ENCODE measurements at places on chromosomes 1 and 21. TPM values are rescaled to one million over a fixed set of nuclear protein-coding genes. Genes with fewer than 3 reads are reported as not detected.

- DNase-seq: no peak
These were observed 1.4 kb downstream of the USP25 start for GRCh38 chr21:15731243-15731613.

DNA sequence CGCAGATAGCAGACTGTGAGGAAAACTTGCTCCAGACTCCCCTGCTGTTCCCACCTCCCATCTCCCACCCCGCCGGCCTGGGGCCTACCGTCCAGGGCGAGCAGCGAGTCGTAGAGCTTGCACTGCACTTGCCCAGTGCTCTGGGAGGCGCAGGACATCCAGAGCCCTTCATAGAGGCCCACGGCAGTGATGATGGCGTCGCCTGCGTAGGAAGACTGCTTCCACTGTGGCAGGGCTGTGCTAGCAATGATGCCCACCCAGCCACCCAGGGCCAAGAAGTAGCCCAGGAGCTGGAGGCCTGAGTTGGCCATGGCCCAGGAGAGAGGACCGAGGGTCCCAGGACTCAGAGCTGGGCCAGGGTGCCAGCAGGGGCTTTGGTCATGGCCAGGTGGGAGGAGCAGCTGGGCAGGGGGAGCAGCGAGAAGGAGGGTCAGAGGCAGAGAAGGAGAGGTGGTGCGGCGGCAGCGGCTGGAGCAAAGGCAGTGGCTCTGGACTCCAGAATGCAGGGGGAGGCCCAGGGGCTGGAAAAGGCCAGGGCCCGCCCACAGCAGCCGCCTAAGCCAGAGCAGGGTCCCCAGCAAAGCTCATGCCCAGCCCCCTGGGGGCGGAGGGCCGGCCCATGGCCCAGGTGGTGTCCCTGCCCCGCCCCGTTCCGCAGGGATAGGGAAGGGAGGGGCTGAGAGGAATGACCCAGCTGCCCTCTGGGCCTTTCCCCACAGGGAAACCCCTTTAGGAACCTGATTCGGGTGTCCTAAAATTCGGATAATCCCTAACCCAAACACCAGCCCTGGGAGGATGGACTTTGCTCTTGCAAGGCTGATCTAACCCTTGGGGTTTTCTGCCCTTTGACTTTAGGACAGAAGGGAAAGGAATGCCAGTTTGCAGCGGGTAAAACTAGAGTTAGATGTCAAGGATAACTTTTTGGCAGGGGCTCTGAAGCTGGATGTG, at the start of gene CLDN19:
Gene CLDN19, minus strand, starts transcription at position 484 of the 948 bp plus-strand sequence. Its CDS starts 173 bp downstream, at position 311.
- no peak for DNase-seq

DNA sequence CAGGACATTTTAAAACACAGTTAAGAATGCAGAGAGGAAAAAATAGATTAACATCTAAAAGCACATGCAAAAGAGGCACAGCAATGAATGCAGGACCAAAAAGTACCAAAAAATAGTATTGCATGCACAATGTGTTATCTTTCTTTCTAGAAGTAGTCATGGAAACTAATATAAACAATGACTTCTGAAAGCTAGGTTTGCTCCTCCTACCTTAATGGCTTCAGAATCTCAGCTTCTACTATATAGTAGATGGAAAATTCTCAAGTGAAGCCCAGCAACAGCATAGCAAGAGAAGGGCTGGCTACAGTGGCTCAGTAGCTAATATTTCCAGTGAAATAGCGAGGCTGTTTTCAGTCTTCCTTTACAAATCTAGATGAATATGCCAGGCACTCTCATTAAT, 125.1 kb downstream of the CRB1 start:
- DNase-seq: no peak

SELE gene
- total RNA-seq: not detected

- DNase-seq: no peak
These were observed 188.9 kb downstream of the NRIP1 start for GRCh38 chr21:14875704-14876523.

KMO gene
- not detected for total RNA-seq

GRCh38 chr1:22868331-22868730, 104.3 kb downstream of the LACTBL1 start:
- DNase-seq: no peak

DNA sequence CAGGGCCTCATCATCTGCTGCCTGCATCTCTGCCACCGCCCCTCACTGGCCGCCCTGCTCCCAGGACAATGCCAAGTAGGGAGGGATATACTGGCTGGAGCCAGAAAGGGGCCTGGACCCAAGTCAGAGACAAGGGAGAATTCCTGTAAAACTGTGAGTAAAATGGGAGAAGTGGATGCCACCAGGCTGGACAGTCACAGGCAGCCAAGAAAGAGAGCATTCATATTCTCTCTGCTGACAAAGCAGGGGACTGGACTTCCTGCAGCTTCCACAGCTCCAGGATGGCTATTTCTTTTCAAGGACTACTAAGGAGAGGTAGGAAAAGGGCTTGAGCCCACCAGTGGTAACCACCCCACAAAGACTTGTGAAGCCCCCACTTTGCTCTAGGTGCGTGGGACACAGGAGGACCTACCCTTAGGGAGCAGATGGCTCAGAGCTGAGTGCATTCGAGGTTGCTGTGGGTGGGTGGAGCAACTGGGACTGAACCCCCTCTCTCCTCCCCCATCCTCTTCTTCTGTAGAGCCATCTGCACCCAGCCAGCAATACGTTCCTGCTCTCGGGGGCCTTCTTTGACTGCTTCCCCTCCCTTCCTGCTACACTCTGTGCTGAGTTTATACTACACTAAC, 57.5 kb downstream of the GLIS1 start:
- DNase-seq: no peak

CELA3A gene
- not detected for total RNA-seq

DNA sequence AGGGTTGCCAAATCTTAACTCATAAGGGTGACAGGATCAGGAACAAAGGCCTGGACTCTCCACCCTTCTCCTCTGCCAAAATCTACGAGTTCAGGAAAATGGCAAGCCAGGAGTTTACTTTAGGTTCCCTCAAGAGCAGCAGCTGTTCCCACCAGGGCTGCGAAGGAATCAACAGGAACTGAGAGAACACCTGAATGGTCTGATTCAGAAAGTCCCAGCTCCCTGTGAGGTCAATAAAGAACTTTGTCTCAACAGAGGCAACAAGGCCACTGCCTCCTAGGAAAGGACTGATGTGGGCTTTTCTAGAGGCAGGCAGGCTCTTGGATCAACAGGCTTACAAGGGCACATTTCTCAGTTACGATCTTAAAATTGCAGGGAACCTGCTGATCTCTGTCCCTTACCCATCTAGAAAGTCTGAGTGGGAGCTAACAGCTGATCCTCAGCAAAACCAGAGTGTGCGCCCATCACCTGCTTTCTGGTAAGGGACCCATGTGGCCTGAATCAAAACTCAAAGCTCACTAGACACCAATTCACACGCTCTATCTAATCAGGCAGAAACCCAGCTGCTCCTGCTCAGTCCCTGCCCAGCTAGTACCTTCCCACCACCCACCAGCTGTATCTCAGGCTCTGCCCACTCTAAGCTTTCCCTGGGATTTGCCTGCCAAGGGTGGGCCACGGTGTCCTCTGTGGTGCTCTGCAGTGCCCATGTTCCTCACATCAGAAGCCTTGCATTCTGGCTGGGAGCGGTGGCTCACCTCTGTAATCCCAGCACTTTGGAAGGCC, 83.1 kb downstream of the CAPZB start:
- DNase-seq: no peak

DNA sequence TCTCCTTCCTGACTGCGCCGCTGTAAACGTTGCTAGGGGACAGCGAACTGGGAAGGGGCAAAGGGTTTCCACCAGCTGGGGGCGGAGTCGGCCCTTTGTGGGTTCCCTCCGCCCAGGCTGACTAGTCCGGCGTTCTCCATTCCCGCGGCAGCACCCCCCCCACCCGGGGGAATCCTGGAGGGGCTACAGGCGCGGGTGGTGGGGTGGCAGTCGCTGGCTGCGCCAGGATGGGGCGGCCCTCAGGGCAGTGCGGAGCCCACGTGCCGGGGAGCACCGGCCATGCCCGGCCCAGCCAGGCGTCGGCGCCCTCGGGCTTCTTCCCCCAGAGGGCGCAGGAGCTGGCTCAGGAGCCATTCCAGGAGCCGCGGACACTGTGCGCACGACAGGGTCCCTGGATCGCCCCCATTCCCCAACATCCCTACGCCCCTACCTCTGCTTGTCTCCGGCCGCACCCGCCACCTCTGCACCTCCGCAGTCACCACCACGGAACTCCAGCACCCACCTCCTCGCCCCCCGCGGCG, 476 bp downstream of the BATF3 start:
- peak; percentile 75 for DNase-seq

LCE1A gene
- not detected for total RNA-seq

DNA sequence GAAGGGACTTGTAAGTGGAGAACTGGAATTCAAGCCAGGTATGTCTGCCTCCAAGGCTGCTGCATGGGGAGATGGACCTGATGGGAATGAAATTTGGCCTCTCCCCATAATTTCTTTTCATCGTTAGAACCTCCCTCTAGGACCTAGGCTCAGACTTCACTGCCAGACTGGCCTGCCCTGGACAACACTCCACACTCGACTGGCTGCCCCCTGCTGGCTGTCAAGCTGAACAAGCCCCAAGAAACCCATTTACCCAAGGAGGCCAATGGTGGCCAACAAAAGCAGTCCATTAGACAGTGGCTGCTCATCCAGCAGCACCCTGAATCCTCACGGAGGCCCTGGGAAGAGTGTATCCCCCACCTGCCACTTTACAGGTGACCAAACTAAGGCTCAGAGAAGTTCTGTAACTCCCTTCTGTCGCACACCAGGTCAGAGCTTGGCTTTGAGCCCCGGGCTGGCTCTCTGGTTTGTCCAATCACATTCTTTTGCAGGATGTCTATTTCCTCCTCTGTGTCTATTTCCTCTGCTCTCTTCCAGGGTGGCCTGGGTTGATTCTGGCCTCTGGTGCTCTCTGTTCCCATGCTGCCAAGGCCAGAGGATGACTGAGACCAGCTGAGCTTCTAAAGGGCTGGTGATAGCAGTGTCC, 3.8 kb downstream of the RNF186 start:
- DNase-seq: peak; percentile 68

- no peak for DNase-seq
These were observed 1093.1 kb downstream of the MRPL39 start for GRCh38 chr21:24514081-24514733.

HSPB7 gene
- not detected for total RNA-seq

- peak; percentile 1 for DNase-seq
These were observed 11.1 kb downstream of the PRXL2B start for GRCh38 chr1:2597441-2598328.

AJAP1 gene
- 0.65 TPM for total RNA-seq

BSND gene
- not detected for total RNA-seq

GRCh38 chr1:14672005-14672404, 73.5 kb downstream of the KAZN start:
- no peak for DNase-seq

GRCh38 chr21:27326301-27326700, 359.4 kb upstream of the ADAMTS5 start:
- no peak for DNase-seq

TTC34 gene
- 0.81 TPM for total RNA-seq

- DNase-seq: no peak
These were observed 13.2 kb upstream of the BEND5 start for GRCh38 chr1:48789903-48790302.

GRCh38 chr1:231702331-231702730, 75.7 kb downstream of the DISC1 start:
- DNase-seq: no peak

DNA sequence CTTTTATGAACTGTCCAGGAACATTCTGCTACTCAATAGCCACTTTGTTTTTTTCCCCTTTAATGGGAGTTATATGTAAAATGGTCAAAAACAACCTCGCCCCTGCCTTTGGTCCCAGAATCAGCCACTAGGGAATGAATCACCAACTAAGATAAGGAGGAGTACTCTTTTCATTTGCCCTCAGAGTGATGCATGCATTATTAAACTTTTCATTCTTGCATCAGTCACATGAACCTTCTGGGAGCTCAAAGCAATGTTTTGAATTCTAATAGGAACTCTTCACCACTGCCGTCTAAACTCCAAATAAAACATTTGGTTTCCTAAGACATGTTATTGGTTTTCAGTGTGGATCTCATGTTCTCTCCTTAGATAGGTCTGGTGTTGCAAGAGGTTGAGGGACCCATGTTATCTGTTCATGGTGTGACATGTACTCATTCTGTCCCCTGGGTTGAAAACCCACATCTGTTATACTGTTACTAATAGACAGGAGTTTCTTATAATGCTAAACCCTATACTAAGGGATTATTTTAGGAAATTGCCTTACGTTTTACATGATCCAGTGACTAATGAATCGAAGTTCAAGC, 17.8 kb upstream of the HSD17B7 start:
- DNase-seq: no peak

OR10J1 gene
- not detected for total RNA-seq

EDN2 gene
- total RNA-seq: not detected

GRCh38 chr1:203629507-203630082, 3.0 kb downstream of the ATP2B4 start:
- peak; percentile 86 for DNase-seq

- no peak for DNase-seq
These were observed 177.9 kb downstream of the PGBD5 start for GRCh38 chr1:230248016-230248888.

GRCh38 chr1:201353186-201353940, 24.1 kb downstream of the TNNT2 start:
- DNase-seq: no peak

S100B gene
- 2.7 TPM for total RNA-seq

DNA sequence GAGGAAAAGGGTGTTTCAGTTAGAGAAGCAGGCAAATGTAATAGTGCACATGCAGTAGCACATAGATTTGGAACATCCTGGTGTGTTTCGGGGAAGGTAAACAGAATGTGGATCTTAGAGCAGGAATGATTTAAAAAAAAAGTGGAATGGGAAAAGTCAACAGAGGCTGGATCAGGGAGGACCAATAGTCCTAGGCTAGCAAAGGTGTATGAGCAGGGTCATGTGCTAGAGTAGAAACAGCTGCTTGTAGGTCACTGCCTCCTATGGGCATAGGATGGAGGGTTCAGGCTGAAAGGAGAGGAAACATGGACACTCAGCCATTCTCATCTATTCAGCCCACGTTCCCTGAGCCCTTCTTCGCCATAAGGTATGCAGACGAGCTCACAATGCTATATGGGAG, 3.7 kb upstream of the KPNA6 start:
- no peak for DNase-seq

MASP2 gene
- not detected for total RNA-seq

- DNase-seq: no peak
These were observed 11.6 kb downstream of the PLA2G2A start for GRCh38 chr1:19967808-19968207.

DNA sequence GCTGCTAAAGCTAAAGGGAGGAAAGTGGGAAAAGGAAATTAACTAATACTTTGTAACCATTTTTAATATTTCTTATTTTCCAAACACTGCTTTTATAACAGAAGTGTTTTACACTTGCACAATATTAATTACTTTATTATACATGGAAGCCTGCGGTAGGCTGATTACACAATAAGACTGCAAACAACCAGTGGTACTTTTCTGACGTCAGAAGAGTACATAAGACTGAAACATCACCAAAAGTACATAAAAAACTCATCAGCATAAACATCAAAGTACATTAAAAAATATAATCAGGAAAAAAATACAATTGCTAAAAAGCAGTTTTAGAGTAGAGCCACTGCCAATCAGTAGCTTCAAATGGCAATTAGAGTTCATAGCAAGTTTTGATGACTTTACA, 4.6 kb downstream of the ZNF281 start:
- no peak for DNase-seq

RPTN gene
- total RNA-seq: not detected
